ENCODE measurements at places on chromosomes 16 and 17. TPM values are rescaled to one million over a fixed set of nuclear protein-coding genes. Genes with fewer than 3 reads are reported as not detected.

Gene C1QL1
- total RNA-seq, result 9.5 TPM

Gene FOXN1
- total RNA-seq, result not detected

Gene EVPL
- 36.4 TPM for total RNA-seq

Gene TMEM238L
- not detected for total RNA-seq

- no peaks in the 10 kb centered on the region for H3K36me3 ChIP-seq
- H3K4me1 ChIP-seq, result no peaks in the 10 kb centered on the region
- no peaks in the 10 kb centered on the region for H3K27me3 ChIP-seq
- no peak overlapping the region for H3K4me3 ChIP-seq
Measured at GRCh38 chr16:89863741-89864526, 9.5 kb upstream of the TCF25 start.

Gene MAF
- total RNA-seq, result 0.46 TPM

DNA sequence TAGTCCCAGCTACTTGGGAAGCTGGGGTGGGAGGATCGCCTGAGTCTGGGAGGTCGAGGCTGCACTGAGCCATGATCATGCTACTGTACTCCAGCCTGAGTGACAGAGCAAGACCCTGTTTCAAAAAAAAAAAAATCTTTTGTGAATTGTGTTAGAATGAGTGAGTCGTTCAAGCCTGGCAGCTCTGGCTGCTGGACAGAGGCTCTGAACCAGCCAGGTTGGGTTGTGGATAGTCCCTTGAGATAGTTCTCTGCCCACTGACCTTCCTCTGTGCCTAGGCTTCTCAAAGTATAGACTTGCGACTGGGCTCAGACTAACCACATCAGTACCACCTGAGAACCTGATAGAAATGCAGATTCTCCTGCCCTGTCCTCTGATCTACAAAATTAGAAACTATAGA lies 2.2 kb upstream of the KSR1 start:
- H3K4me3 ChIP-seq, result no peak overlapping the region
- H3K4me1 ChIP-seq, result peaks cover 17% of the 10 kb centered on the region
- no peaks in the 10 kb centered on the region for H3K36me3 ChIP-seq
- no peak for DNase-seq

GRCh38 chr16:47316442-47317015 lies 144.3 kb downstream of the ITFG1 start:
- no peak for DNase-seq
- no peaks in the 10 kb centered on the region for H3K36me3 ChIP-seq
- H3K27me3 ChIP-seq, result no peaks in the 10 kb centered on the region
- H3K27ac ChIP-seq, result no peak overlapping the region

- no peak for DNase-seq
- no peak overlapping the region for H3K27ac ChIP-seq
- no peaks in the 10 kb centered on the region for H3K36me3 ChIP-seq
- H3K27me3 ChIP-seq, result no peaks in the 10 kb centered on the region
Measured at GRCh38 chr17:50332196-50332595, 13.7 kb upstream of the XYLT2 start.

DNA sequence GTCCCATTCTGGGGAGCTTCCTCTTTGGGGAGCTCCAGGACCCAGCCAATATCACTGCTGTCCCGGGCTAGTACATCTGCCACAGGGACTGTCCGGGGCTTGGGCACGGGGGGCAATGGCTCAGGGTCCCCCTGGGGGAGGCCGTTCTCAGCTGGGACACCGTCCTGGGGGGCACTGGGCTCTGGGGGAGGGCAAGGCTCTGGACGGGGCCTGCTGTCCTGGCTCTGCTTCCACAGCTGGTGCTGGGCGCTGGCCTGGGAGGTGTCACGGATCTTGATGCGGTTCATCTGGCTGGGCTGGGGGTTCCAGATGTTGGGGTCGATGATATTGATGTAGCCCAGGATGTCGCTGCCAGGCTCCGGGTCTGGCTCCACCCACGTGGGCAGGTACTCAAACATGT lies 26.1 kb downstream of the SLC5A10 start:
- no peak overlapping the region for H3K27ac ChIP-seq
- no peak for DNase-seq
- H3K4me3 ChIP-seq, result no peak overlapping the region
- no peaks in the 10 kb centered on the region for H3K27me3 ChIP-seq
- peaks cover 16% of the 10 kb centered on the region for H3K4me1 ChIP-seq
- no peaks in the 10 kb centered on the region for H3K36me3 ChIP-seq

- DNase-seq, result no peak
- no peak overlapping the region for H3K27ac ChIP-seq
- H3K36me3 ChIP-seq, result no peaks in the 10 kb centered on the region
Measured at GRCh38 chr16:59997706-59998105, 1263.6 kb upstream of the GOT2 start.

DNA sequence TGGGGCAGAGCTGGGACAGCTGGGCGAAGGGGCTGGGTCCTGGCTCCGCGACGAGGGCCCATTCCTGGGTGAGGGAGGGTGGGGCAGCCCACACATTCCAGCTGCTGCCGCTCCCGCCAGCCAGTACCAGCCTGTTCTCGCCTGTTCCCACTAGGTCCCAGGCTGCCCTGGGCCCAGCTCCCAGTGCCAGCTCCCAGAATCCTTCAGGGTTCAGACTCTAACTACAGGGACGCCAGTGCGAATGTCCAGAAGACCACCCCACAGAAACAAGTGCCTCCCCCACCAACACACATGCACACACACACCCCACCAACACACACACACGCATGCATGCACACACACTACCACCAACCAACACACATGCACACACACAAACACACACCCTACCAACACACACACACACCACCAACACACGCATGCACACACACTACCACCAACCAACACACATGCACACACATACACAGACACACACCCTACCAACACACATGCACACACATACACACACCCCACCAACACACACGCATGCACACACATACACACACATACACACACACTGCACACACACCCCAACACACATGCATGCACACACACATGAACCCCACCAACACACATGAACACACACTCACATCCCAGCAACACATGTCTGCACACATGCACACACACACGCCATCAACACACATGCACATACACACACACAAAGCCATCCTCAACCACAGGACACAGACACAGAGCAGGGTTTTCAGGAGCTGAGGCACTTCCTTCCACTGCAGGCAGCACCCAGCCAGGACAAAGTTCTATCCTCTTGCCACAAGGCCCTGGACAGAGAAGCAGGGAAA lies 27.5 kb upstream of the KRT17 start:
- no peaks in the 10 kb centered on the region for H3K36me3 ChIP-seq
- no peak for DNase-seq
- no peak overlapping the region for H3K27ac ChIP-seq
- no peak overlapping the region for H3K4me3 ChIP-seq

- H3K36me3 ChIP-seq, result no peaks in the 10 kb centered on the region
- no peak overlapping the region for H3K4me3 ChIP-seq
- H3K27me3 ChIP-seq, result no peaks in the 10 kb centered on the region
- DNase-seq, result no peak
Measured at GRCh38 chr16:74186561-74186971, 110.0 kb upstream of the PSMD7 start.

- no peaks in the 10 kb centered on the region for H3K36me3 ChIP-seq
- H3K4me1 ChIP-seq, result no peaks in the 10 kb centered on the region
- H3K27ac ChIP-seq, result no peak overlapping the region
- peak overlapping the region; percentile 14 for H3K4me3 ChIP-seq
- H3K27me3 ChIP-seq, result peaks cover 25% of the 10 kb centered on the region
Measured at GRCh38 chr16:28062847-28063521, 530 bp downstream of the GSG1L start.

DNA sequence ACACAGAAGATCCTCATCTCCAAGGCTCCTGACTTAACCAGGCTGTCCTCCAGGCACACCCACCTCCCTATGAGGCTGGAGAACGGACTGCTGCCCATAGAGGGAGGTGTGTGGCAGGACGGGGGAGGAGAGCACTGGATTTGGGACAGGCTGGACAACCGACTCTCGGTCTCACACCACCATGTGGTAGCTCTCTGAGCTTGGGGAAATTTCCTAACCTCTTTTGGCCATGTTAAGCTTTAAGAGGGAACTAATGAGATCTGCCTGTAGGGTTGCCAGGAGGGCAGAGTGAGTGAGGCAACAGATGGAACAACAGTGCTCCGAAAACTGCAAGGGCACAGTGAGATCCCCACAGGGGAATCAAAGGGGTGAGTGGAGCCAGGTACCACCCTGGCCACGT lies 32.7 kb downstream of the RHBDL3 start:
- no peak for DNase-seq
- H3K36me3 ChIP-seq, result no peaks in the 10 kb centered on the region
- H3K4me3 ChIP-seq, result no peak overlapping the region
- H3K27ac ChIP-seq, result no peak overlapping the region

DNA sequence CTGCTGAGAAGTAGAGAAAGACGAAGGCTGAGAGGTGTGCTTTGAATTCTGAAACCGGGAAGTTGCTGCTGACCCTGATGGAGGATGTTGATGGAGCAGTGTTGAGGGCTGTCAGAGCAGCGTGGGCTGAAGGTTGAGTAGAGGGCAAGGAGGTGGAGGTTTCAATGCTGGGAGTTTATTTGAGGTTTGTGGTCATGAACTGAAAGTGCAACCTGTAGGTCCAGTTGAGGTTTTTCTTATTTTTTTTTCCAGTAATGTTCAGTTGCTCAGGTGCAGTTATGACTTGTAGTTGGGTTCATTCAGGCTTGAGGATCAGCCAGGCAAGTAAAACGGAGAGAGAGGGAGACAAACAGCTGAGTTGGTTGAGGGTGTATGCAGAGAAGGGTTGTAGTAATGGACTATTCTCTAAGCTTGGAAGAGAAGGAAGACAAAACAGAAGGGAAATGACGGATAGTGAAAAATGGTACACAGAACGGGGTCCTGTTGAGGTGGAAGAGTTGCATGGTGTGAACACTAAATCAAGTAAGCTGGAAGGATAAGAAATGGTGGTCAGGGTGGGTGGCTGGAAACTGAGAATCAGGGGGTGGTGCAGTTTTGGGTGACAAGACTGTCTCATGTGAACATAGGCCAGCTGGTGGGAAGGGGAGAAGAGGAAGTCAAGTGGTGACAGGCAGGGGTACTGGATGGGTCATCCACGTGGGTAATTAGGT lies 8.7 kb upstream of the UBE2G1 start:
- H3K36me3 ChIP-seq, result no peaks in the 10 kb centered on the region
- no peak for DNase-seq
- H3K4me1 ChIP-seq, result no peaks in the 10 kb centered on the region
- no peak overlapping the region for H3K27ac ChIP-seq

DNA sequence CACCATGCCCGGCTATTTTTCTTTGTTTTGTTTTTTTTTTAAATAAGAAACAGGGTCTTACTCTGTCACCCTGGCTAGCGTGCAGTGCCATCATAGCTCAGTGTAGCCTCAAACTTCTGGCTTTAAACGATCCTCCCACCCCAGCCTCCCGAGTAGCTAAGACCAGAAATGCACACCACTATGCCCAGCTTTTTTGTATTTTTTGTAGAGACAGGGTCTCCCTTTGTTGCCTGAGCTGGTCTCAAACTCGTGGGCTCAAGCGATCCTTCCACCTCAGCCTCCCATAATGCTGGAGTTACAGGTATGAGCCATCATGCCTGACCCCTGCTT lies 59.7 kb downstream of the WWP2 start:
- H3K36me3 ChIP-seq, result no peaks in the 10 kb centered on the region
- H3K4me1 ChIP-seq, result no peaks in the 10 kb centered on the region
- no peak for DNase-seq
- H3K4me3 ChIP-seq, result no peak overlapping the region

Gene ESRP2
- total RNA-seq, result 27.0 TPM

Gene ANKRD13B
- 31.4 TPM for total RNA-seq

GRCh38 chr17:4953451-4953961 lies 2.6 kb downstream of the ENO3 start:
- H3K4me1 ChIP-seq, result peaks cover 16% of the 10 kb centered on the region
- no peaks in the 10 kb centered on the region for H3K27me3 ChIP-seq
- H3K4me3 ChIP-seq, result no peak overlapping the region
- no peaks in the 10 kb centered on the region for H3K36me3 ChIP-seq
- 0 out of 2 replicates have a peak overlapping the region, but pooled peaks have one; percentile 23 for H3K27ac ChIP-seq

DNA sequence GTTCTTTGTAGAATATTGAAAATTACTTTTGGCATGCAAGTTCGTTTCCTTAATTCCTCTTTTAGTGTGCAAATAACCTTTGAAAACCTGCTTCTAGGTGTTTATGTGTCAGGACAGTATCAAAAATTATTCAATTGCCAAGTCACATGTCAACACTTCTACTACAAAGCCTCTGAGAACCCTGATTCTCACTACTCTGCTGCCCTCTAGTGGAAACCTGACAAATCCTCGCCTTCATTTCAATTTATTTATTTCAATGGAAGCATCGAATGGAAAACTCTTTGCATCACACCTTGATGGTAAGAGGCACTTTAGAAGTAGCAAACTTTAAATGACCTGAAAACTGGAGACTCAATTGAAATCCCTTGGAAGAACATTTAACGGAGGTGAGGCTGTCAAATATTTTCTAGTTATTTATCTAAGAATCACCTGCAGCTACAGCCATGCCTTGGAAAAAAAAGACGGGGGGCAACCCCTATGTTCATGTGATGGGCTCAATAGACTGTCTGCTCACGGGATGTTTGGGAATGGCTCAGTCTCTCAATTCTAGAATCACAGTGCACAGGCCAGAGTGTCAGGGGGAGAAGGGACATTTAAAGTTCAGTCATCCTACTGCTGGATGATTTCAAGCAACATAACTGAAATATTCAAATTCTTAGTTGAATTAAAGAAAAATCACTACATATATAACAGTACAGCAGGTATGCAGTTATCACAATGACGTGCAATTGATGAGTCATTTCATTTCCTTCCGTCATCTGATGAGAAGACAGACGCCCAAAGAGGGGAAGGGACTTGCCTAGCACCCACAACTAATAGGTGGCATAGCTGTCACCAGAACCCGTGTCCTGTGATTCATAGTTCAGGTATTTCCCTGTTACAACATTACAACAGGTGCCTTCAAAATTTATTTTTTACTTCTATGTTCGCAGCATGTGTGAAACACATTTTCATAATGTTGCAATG lies 563.9 kb downstream of the TOX3 start:
- DNase-seq, result peak; percentile 52
- H3K27me3 ChIP-seq, result no peaks in the 10 kb centered on the region
- no peaks in the 10 kb centered on the region for H3K4me1 ChIP-seq
- no peak overlapping the region for H3K4me3 ChIP-seq
- H3K36me3 ChIP-seq, result no peaks in the 10 kb centered on the region

DNA sequence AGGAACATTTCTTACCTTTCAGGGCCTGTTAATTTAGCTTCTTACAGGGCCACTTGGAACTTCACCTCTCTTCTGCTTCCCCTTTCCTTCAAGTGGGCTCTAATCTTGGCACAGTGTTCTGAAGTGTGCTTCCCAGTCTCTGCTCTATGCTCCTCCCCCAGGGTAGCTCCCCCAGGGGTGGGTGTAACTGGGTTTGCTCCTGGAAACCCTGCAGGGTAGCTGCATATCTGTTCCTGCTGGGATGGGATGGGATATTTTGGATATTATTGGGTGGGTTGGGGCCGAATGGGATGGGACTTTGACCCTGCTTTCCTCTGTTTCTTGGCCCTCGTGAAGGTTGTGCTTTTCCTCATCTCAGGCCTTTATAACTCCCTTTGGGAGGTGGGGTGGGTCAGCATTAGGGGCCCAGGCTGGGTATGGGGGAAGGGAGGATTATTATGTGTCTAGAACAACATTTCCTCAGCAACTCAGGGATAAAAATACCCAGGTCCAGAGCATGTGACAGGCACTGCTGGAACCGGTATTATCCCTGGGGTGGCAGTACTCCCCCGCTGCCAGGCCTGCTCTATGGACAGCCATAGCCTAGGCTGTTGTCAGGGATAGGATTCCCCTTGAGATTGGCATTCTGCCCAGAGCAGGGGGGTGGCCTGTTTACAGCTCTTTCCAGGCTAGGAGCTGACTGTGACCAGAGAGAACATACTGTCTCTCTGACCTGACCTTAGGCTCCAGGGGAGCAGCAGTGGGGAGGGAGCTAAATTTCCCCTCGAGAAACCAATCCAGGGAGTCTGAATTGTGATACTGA lies 5.0 kb downstream of the NFE2L1 start:
- peak overlapping the region; percentile 11 for H3K4me3 ChIP-seq
- H3K36me3 ChIP-seq, result peaks cover 20% of the 10 kb centered on the region
- H3K27me3 ChIP-seq, result no peaks in the 10 kb centered on the region
- DNase-seq, result no peak
- H3K4me1 ChIP-seq, result peaks cover 59% of the 10 kb centered on the region
- H3K27ac ChIP-seq, result peak overlapping the region; percentile 78

Gene IRX6
- not detected for total RNA-seq

Gene HS3ST4
- not detected for total RNA-seq

Measured in Panc1 (cell line).